Renal cortical epithelial cell (primary cell): ENCODE measurements at places on chromosomes 5 and 9.

DNA sequence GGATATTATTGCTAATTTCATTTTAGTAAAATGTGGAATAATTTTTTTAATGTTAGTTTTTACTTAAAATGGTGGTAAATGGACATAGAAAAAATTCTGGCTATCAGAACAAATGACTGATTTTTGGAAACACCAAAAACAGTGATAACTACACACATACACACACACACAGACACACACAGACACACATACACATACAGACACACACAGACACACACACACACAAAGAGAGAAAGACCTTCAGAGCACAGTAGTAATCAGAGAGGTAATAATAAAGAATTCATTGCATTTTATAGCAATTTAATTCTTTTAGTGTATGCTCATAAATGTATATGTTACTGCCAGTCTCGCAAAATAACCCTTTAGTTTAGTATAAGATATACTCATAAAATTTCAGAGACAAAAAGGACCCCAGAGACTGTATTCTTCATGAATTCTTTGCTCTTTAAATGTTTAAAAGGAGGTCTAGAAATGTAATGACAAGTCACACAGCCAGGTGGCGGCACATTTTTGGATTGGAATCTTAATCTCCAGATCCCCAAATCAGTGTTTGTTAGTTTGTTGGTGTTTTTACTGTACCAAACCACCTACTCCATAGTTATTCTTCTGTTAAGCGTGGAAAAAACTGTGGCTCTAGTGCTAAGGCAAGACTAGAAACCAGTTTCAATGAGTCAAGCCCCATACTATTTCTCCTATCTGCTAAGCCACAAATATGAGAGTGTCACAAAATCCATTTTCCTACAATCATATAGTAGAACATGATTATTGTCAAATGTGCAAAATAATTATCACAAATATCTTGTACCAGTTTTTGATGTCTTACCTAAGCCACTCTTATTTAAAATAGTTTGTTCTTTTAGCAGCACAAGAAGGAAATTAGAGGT lies 109.9 kb downstream of the EDIL3 start:
- DNase-seq, result peak; percentile 27

DNA sequence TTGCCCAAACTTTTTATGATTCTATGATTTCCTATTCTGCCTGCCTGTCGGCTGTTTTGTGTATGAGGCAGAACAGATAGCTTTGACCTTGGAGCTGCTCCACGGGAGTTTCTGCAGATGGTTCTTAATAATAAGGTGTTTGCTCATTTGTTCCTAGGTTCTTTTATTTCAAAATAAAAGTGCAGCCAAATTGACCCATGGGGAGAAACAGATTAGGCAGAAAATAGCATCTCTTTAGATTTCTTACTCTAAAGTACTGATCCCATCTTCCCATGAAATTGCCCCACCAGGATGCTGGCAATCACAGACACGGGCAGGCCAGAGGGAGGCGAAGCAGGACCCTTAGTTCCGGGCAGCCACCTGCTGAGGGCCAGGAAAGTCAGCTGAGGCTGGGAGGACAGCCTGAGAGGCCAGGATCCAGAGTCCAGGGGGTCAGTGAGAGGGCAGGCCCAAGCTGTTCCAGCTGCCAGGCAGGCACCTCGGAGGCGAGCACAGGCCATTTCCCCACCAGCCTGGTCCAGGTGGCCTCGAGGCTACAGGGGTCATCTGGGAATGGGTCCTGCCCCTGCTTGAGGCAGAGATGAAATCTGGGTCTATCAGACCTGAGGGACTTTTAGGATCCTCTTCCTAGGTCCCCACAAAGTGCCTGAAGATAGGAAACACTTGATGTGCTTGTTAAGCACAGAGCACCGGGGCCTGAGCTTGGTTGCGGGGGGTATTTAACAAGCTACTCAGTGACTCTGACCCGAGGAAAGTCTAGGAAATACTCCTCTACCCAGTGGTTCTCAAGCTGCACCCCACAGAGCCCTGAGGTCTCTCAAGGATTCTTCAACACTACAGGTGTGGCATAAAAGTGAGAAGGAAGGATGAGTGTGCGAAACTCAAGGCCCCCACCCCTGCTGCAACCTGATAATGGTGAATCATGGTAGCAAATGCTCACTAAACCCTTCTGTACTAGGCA lies 145.4 kb downstream of the CMYA5 start:
- DNase-seq, result no peak

DNA sequence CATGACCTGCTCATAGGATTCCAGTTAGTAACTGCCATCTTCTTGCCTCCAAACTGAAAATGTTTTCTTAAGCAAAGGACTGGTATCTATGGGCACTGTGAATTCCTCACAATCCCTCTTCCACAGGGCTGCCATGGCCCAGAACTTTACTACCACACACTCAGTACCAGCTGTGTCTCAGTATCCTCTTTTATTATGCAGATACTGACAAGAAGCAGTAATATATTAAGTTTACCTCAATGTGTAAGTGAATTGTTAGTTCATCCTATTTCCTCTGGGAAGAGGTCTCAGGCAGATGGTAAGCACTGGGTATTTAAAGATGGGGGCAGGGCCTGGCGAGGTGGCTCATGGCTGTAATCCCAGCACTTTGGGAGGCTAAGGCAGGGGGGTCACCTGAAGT lies 320.8 kb upstream of the RFX3 start:
- no peak for DNase-seq

GRCh38 chr9:88072831-88073375 lies 65.4 kb downstream of the SPATA31C2 start:
- peak; percentile 23 for DNase-seq

DNA sequence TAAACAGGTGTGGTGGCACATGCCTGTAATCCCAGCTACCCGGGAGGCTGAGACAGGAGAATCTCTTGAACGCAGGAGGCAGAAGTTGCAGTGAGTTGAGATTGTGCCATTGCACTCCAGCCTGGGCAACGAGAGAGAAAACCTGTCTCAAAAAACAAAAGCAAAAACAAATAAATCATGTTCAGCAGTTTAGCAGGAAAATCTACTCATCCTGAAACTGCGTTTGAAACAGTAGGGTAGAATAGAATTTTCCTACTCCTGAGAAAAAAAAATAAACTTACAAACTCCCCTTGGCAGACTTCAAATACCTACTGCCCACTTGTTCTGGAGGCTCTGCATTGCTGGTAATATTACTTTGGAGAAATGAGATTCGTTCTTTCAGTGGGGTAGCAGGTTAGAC lies 367.7 kb downstream of the GADD45G start:
- DNase-seq, result no peak

GRCh38 chr5:170450061-170450669 lies 53.7 kb upstream of the KCNIP1 start:
- DNase-seq, result no peak

DNA sequence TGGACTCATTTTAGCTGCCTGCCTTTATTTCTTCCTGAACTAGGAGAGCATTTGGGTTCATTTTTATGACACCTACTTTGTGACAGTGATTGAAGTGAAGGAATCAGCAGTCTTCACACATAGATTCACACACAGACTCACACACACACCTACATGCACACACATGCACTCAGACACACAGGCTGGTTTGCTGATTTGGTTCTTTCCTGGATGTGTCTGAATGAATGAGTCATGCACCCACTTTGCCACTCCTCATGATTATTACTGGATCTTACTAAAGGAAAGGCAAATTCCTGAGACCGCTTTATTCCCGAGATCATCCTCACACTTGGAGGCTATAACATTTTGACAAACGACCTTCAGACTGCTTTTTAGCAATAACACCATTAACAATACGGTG lies 529.5 kb downstream of the AGTPBP1 start:
- peak; percentile 93 for DNase-seq

DNA sequence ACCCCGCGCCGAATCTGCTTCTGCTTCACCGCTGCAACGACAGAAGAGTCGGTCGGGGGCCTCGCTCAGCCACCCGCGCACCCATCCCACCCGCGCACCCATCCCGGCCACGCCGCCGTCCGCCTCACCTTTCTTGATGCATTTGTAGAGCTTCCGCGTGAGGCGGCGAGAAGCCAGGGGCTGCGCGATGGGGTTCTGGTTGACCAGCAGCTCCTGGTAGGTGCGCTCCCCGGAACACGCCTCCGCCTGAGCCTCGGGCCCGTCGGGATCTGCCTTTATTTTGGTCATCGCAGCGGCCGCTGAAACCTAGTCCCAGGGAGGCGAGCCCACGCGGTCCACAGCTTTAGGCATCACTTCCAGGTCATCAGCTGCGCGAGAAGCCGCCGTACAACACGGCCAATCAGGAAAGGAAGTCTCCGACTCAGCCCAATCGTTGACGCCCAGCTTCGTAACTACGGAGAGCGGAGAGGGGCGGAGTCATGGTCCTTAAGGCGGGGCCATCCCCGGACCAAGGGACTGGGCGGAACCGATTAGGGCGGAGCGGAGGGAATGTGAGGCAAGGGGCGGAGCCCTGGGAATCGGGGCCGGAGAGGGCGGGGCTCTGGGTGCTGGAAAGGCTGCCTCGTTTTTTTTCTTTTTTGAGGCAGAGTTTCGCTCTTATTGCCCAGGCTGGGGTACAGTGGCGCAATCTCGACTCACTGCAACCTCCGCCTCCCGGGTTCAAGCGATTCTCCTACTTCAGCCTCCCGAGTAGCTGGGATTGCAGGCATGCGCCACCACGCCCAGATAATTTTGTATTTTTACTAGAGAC lies at the start of gene NHP2:
Gene NHP2 (minus strand): TSS at position 356 of the 811 bp plus-strand sequence. CDS start 68 bp downstream, at position 288.
- peak; percentile 95 for DNase-seq

DNA sequence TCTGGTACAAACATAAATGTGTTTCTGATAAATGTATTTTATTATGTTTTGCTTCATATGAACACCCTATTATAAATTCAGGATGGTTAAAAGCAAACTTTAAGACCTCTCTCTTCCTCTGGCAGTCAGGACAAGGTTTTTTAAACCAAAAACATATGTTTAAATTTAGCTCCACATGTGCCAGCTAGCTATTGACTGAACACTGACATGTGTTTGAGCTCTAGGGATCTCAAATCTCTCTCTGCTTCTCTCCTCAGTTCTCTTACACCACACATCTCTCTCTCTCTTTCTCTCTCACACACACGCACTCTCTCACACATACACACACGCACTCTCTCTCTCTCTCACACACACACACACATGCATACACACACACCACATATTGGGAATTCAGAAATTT lies 150.1 kb upstream of the RFX3 start:
- no peak for DNase-seq

DNA sequence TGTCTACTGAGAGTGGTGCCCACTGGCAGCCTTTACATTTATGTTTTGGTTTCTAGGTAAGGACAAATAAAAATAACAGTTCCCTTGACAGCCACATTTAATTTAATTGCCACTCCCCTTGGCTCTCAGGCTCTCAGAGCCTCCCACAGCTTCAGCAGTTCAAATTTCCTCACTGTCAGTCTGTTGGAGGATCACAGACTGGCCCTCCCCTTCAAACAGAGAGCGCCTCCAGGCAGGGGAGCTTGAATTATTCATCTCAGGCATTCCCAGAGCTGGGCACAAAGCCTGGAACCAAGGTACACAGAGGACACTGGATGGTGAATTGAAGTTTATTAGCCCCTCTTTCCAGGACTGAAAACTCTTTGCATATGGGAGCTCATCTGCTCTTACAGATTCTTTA lies 407.7 kb downstream of the SPOCK1 start:
- peak; percentile 72 for DNase-seq

- peak; percentile 54 for DNase-seq
These were observed 86.0 kb upstream of the FER start for GRCh38 chr5:108661590-108662219.

- DNase-seq, result no peak
These were observed 894 bp downstream of the FST start for GRCh38 chr5:53481159-53481886.

DNA sequence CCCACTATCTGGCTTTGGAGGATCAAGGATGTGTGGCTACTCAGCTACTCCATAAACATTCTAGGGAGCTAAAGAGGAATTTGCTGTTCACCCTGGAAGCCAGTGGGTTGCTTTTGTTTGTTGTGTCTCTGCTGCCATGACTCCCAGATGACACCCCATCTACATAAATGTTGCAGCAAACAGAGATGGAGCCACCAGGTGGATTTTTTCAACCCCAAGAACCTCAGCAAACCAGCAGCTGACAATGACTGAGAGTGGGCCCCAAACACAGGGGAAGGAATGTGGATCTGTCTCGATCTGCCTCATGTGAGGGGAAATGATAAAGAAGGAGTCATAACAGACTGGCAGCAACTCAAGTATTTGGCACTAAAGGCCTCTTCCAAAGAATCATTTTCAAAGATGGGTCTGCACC lies 132.7 kb upstream of the TNC start:
- DNase-seq, result peak; percentile 60

- DNase-seq, result peak; percentile 66
These were observed 16.6 kb downstream of the ATOX1 start for GRCh38 chr5:151741678-151742423.
